ENCODE measurements at places on chromosomes 7 and 10.

DNA sequence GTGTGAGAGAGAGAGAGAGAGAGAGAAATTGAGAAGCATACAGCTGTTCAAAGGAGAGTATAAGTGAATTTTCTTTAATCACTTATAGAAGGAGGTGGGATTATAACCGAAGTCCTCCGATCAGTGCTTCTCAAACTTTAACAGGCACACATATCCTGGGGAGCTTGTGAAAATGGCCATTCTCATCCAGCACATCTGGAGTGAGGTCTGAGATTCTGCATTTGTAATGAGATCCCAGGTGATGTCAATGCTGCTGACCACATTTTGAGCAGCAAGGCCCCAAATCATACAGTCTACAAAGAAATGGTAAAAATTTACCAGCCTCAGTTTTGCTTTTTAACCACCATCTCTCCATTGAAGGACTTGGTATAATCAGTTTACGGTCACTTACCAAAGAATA, 219.0 kb downstream of the PTEN start:
- DNase-seq, result no peak

DNA sequence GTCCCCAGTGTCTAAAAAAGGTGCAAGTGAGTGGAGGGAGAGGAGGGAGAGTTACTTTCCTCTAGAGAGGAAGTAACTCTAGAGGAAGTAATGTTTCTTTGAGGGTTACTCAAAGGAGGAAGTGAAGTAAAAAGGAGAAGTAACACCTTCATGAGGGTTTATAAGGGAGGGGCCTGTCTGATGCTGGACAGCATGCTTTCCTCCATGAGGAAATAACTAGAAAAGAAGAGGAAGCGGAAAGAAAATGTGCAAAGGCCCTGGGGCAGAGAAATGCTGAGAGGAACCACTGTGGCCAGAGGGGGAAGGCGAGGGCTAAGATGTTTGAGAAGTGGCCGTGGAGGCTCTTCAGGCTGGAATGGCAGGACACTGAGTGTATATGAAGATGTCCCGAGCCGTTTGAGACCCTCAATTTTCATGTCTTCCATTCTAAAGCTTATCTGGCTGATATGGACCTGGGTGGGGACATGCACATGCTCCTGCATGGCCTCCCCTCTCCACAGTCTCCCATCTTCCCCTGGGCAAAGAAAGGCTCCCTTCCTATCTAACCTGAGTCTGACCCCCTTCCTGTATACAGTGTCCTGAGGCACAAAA, 3.4 kb upstream of the SLC18A2 start:
- no peak for DNase-seq

DNA sequence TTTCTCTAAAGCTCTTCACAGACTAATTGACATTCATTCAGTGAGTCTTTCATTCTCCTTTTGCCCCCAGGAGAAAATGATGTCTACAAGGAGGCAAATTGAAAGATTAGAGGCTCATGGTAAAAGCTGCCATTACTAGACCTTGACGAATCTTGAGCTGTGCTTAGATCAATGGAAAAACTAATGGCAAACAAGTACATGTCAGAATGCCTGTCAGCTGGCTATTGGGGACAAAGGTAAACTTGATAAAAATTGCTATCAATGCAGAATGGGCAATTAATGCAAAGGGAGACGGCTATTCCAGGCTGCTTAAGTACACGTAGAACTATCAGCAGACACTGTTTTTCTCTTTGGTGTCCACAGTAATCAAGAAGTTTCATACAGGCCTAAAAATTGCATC, 3.3 kb downstream of the ASAH2 start:
- no peak for DNase-seq

- no peak for DNase-seq
These were observed 155.7 kb upstream of the HGF start for GRCh38 chr7:81925530-81925929.

DNA sequence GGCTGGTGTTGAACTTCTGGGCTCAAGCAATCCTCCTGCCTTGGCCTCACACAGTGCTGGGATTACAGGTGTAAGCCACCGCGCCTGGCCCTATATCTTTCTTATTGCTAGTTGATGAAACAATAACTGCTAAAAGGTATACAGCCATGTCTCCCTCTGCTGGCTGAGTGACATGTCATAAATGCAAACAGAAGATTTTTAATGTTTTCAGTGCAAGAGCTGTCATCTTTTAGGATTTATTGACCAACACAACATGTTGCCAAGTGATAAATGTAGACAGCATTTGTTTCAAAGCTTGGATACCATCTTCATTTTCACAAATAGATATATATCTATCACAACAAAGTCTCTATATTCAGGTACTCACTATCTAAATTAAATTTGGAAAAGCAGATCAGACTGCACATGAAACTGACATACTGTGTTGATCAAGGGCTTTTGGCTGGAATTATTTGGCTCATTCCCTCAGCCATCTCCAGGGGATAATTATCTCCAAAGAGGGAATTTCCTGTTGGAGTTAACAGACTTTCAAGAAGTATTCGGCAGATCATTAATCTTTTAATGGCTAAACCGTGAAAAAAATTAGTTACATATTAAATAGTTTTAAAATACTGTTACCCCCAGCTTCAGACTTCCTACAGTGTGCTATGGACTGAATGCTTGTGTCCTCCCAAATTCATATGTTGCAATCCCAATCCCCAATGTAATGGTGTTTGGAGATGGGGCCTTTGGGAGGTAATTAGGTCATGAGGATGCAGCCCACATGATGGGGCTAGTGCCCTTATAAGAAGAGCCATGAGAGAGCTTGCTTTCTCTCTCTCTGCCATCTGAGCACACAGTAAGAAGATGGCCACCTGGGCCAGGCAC, 41.3 kb upstream of the SRPK2 start:
- peak; percentile 61 for DNase-seq

DNA sequence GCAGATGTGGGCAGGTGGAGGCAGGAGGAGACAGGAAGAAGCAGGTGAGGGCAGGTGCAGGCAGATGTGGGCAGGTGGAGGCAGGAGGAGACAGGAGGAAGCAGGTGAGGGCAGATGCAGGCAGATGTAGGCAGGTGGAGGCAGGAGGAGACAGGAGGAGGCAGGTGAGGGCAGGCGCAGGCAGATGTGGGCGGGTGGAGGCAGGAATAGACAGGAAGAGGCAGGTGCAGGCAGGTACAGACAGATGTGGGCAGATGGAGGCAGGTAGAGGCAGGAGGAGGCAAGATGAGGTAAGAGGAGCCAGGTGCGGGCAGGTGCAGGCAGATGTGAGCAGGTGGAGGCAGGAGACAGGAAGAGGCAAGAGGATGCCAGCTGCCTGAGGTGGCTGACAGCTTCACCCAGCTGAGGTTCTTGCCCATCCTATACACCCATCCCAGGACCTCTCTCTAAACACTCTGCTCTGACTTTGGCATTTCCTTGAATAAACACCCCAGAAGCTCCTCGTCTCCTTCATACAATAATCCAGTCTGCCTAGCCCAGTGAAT, 33.0 kb downstream of the PTPRE start:
- DNase-seq, result no peak

DNA sequence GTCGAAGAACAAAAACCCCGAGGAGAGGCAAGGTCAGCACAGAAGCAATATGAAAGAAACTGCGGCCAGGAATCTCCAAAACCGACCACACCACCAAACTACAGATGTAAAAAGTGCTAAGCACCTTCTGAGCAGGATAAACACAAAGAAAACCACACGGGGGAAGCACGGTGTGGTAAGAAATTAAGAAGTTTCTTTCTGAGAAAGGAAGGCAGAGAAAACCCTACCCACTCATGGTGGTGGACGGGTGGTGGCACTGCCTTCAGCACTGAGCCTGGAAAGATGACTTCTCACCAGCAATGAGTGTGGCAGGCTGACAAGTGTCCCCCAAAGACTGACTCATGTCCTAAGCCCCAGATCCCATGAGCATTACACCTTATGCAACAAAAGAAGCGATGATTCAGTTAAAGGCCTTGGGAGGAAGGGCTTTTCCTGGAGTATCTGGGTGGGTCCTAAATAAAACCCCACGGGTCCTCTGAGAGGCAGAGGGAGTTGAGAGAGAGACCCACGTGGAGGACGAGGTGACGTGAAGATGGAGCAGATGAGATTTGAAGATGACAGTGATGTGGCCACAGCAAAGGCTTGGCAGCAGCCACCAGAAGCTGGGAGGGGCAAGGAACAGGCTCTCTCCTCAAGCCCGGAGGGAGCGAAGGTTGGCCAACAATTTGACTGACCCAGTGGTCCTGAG, 124.9 kb downstream of the DLG5 start:
- DNase-seq, result no peak

- DNase-seq, result peak; percentile 94
These were observed 65.3 kb downstream of the OR13A1 start for GRCh38 chr10:45249978-45250693.

GRCh38 chr10:87864496-87865059, 1.2 kb downstream of the PTEN start:
- no peak for DNase-seq

- no peak for DNase-seq
These were observed 154.2 kb downstream of the GFRA1 start for GRCh38 chr10:116118847-116119246.

Data from GM23338 (cell line).